ENCODE measurements at places on chromosomes 12 and 14.

DNA sequence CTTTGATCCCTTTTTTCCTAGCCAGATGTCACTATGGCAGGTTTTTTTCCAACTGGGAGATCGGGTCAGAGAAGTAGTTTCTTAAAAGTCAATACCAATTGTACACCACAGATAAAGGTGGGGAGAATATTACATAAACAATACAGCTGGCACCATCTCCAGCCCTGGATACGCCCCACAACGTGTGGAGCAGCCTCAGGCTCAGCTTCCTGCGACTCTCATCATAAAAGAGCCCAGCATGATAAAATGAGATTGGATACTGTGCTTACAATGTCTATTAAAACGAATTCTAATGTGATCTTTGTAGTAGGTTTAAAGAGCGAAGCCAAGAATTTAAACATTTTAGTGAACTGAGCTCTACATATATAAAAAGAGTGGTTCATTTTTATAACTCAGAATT lies 21.5 kb downstream of the EFCAB11 start:
- DNase-seq = no peak

DNA sequence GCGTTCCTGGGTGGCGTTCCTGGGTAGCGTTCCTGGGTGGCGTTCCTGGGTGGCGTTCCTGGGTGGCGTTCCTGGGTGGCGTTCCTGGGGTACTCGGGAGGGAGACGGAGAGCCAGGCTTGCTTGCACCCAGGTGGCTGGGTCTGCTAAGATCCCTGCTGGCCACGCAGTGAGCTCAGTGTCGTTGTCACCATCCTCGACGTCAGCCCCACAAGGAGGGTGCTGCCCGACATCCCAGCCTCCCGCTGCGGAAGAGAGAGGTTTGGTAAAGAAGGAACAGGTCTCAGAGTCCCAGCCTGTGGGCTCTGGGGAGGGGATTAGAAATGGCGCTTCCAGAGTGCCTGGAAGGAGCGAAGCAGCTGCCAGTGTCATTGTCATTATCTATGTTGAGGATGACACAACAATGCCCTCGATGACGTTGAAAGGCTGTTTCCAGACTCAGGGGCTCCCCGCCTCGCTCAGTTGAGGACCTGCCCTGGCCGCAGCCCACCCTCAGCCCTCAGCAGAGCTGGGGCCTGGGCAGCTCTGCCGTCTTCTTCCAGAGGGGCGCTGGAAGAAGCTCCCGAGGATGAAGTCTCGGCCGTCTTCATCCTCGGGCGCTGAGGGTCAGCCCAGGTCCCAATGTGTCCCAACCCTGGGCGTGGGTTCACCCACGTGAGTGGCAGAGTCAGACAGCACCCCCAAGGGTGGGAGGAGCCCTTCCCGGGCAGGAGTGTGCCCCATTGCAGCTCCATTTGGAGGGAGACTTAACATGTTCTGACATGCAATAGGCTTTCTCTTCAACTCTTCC lies 328.8 kb downstream of the ADGRD1 start:
- DNase-seq = no peak

DNA sequence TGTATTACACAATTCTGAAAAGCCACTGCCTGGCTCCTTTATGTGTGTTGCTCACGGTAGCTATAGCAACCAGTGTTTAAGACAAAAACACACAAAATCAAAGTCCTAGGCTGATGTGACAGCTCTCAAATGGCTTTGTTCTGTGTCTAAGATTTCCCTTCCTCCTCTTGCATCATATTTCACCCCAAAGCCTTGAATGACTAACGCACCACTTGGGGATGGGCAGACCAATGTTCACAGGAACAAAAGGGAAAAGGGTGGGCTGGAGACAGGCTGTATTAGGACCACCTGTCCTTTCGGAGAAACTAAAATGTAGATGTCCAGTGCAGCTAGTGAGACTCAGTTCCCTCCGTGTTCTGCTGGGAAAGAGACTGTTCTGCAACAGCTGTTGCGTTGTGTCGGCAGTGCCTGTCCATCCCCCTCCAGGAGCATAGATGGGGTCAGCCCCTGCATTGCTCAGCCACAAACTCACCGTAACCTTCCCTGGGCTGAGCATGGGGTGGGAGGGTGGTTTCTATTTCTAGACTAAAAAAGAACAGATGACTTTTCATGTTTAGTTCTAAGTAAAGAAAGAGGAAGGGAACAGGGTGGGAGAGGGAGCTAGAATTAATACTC lies 26.8 kb upstream of the DAAM1 start:
- no peak for DNase-seq

DNA sequence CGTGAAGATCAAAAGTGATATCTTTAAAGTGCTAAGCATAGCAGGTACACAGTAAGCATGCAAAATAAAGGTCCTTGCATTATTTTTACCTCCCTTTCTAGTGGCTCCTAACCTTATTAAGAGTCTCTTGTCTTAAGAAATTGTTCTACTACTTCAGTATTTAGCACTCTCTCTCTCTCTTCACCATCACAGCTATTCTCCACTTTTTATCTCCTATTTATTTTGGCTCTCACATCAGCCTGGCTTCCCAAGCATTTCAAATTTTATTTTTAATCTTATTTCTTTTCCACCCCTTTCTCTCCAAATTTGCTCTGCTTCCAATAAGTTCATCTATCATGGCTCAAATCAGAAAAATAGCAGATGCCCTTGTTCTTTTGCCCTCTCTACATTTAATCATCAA lies 212.6 kb downstream of the RAD51B start:
- no peak for DNase-seq

DNA sequence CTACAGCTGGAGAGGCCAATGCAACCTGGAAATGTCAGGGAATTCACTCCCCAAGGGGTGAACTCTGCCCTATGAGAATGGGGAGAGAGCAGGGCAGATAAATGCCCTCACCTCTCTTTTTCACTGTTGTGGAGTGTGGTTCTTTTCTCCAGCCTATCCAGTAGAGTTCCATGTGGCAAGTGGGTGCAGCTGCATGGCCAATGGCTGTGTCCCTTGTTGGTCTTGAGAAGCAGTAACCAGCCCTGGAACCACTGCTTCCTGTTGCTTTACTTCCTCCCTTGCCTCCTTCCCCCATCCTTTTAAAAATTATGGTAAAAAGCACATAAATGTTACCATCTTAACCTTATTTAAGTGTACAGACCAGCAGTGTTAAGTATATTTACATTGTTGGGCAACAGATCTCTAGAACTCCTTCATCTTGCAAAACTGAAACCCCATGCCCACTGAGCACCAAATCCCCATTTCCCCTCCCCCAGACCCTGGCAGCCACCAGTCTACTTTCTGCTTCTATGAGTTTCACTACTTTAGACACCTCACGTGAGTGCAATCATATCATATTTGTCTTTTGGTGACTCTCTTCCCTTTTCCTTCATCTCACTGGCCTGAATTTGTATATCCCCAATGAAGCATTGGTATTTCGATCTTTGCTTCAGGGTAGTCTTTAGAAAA lies 77.0 kb upstream of the GRIP1 start:
- DNase-seq = no peak

DNA sequence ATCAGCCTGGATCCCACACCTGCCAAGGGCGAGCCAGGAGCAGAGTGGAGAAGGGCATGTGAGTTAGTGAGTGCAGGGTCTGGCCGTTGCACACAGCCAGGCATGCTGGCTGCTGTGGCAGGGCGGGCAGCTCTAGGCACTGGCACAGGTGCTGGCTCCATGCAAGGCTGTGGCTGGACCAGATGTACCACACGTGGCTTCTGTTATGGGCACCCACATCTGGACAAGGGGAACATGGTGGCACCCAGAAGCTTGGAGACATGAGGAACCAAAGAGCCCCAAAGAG lies 20.1 kb downstream of the SERPINA3 start:
- no peak for DNase-seq

DNA sequence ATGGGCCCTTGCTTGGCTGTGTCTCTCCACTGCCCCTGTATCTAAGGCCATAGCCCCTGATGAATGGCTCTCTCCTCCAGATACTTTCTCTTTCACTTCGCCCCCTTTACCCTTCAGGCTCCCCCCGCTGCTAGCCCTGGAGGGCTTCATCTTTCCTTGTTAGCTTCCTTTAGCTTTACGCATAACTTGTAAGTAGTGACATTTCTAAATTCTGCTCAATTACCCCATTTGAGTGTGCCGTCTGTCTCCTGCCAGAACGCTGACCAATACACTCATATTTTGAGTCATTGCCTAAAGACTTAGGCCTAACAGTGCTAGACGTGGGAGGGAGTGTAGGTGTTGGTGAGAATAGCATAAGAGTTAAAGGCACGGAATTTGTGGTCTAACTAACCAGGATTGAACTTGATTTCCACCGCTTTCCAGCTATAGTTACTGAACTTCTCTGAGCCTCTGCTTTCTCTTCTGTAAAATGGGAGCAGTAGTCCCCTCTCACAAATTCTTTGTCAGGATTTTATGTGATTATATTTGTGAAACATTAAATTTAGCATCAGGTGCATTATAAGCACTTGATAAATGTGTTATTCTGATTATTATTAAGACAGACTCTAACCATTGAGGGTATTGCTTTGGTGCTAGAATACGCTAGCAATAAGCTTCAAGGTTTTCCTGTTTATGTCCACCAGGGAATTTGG lies 129.3 kb downstream of the ZFP36L1 start:
- no peak for DNase-seq

DNA sequence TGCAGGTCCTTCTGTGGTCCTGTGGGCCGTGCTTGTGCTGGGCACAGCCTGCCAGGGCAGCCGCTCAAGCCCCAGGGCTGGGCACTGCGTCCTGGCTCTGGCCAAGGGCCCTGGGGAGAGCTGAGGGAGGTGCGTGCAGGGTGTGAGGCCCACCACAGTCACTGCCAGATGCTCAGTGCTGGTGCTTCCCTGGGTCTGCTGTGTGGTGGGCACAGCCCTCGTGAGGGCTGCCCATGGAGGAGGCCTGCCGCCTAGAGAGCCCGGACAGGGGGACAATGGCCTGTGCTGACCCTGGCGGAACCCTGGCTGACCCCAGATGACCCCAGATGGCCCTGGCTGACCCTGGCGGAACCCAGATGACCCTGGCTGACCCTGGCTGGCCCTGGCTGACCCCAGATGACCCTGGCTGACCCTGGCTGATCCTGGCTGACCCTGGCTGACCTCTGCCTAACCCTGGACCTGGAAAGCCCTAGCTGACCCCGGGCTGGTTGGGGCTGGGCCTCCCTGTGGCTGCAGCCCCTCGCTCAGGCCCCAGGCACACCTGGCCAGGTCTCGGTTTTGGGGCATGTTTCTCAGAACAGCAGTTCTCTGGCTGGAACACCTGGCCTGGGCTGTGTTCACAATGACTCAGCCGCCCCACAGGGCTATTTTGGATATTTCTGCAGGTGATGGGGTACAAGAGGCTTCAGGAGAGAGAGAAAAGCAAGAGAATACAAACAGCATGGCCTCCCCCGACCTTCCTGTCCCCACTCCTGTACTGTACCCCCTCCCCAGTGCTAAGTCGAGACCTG lies 55.4 kb downstream of the TMEM121 start:
- DNase-seq = no peak

DNA sequence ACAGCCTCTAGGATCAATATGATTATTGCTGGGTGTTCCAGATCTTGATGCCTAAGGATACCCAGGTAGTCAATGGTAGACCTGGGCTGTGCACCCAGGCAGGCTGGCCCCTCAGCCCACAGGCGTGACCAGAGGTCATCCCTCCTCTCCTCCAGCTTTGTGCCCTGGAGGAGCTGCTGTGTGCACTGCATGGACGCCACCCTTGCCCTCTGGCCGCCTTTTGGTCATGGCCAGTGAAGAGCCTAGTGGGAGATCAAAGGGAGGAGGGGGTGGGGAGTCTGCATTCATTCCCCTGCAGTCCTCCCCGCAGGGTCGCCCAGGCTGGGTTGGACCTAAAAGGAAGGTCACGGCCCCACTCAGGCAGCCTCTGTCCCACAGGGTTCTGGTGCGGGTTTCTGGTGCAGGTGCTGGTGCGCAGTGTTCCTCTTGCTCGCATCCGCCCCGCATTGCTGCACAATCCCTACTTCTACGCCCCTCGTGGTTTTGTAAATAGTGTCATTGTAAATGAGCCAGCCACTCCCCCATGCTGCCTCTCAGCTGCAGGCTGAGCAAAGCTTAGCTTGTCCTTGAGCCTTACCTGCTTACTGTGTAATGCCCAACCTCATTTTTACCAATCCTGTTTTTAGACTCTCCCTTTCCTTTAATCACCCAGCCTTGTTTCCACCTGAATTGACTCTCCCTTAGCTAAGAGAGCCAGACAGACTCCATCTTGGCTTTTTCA lies 55.3 kb downstream of the PSMA6 start:
- DNase-seq = no peak

- DNase-seq = no peak
Observed at GRCh38 chr14:99296517-99296916, 24.5 kb upstream of the BCL11B start.

DNA sequence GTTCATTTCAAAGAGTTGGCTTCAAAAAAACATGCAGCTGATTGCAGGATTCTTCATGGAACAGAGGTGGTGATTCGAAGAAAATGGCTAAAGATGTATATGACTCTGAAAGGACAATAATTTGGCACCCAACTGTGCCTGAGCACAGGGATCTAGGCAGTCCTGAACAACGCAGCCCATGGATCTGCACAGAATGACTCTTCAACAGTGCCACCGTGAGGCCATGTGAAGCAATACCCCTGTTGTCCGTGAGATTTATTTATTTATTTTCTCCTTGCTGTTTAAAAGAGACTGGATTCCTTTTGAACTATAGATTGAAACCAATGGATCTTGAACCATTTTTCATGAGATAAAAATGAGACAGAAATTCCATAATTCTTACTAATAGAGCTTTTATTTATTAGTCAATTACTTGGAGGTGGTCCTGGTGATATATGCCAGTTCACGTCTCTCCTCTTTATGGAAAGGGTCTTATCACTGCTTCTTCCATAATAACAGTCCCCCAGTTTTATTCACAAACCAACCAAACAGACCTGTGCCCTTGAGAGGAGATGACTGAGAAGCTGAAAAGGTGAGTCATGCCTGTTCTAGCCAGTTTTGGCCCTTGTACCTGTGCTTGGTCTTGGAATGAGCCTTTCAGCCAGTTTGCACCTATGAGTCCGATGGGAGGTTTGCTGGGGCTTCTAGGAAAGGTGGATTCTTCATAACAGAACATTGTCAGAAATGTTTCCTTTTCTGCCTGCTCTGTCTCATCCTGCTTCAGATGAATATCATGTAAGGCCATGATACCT lies 1598.3 kb downstream of the AACS start:
- DNase-seq = no peak

DNA sequence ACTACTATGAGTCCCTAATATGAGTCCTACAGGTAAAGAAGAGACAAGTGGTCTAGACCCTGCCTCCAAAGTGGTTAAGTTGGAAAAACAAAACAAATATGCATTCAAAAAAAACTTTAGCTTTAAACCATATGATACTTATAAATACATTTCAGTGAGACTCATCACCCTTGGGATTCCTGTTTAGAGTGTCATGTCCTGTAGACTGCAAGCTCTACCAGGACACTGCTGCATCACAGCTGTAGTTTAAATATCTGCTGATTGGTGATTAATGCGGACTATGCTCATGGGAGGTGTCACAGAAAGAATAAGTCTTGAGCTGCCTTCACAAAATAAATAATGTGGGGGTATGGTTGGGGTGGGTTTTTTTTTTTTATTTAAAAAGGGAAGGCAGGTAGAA lies 8.8 kb upstream of the LGR5 start:
- no peak for DNase-seq

- DNase-seq = no peak
Observed at GRCh38 chr12:102480406-102480805, at the start of gene IGF1. TSS of gene IGF1 (minus strand) at chr12:102480563. CDS start at chr12:102480381, 182 bp downstream.

- peak; percentile 8 for DNase-seq
Observed at GRCh38 chr14:20460458-20461224, 593 bp downstream of the PIP4P1 start.

Measured in stimulated activated CD8-positive, alpha-beta memory T cell treated with anti-CD3 and anti-CD28 coated beads, Interleukin-7, amount 100 ng/mL, for 1 hour (primary cell).